ENCODE measurements at places on chromosomes 5 and 9.

DNA sequence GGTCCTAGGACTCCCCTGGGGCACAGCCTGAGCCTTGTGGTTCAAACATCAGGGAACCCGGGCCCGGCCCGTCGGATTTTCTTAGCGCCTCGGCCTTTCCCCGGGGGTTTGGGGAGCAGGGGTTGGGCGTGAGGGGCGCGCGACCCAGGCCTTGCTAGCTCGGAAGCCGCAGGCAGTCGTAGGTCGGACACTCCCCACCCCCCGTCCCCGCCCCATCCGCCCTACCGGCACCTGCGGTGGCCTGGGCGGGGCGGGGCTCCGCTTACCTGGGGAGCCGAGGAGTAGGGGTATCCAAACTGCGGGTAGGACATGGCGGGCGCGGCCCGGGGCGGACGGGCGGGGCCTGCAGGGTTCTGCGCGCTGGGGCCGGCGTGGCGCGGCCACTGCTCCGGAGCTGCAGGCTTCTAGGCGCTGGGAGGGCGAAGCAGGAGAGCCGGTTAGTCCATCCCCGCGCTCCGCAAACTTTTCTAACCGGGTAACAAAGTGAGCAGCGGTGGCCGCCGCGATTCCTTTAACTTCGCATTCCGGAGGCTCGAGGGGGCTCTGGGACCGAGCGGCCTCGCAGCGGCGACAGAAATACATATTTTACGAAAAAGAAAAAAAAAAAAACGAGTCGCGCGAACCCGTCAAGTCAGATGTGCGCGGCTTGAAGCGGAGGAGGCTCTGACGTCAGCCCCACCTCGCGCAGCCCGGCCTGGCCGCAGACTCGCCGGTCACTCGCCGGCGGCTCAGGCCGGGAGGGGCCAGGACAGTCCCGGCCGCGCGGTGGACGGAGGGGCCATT is at the start of gene IRX4:
Gene IRX4, minus strand, starts transcription at position 589 of the 783 bp plus-strand sequence. Its CDS starts 278 bp downstream, at position 311.
- DNase-seq: no peak

DNA sequence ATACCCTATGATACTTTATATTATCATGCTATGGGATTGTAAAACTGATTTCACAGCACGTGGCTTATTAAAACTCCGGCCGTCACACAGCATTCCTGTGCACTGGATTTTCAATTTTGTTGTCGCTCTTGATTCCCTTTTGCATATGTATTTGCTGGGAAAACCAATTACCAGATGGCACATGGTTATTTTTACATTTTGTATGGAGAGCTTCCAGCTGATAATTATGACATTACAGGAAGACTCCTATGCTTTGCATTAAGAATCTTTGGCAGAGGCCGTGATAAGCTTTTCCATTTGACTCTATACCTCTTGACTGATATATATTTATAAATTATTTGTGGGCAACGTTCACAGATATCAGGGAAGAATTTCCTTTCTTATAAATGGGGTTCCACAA is 381.2 kb upstream of the RORB start:
- no peak for DNase-seq

DNA sequence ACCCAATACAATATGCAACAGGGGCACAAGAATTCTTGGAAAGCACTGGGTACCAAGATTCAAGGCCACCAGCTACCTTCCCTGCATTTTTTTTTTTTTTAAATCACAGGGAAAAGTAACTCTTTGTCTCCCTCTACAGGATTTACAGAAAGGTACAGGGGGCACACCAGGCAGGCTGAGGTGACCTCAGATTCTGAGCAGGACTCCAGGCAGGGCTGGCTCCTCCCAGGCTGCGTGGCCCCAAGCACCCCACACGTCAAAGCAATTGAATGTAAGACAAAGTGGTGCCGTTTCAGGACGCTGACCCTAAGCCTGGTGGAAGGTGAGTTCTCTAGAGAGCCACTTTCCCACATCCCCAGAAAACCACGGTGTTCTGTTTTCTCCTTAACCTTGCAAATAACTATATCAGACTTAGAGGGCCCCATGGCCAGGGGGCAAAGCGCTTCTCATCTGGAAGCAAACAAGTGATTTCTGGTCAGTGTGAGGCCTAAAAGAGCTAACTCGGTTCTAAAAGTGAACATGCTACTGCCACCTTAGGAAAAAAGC is 222.6 kb downstream of the ROR2 start:
- DNase-seq: no peak

DNA sequence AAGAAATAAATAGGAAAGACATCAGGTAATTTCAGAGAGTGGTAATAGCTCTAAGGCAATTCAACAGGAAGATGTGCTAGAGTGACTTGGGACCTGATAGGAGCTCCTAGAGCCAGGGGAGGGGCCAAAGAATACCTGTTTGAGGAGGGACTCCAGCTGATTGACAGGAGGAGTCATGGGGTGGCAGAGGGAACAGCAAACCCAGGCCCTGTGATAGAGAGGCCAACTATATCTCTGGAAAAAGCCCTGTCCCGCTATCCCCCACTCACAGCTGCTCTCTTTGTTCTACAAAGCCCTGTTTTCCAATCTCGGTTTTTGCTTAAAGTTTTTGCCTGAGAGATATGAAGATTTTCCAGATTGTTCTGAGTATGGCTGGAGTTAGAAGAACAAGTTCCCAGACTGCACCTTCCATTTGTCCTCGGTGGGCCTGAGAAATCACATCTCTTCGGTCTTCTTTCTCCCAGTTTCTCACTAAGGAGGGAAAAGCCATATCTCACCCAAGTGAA is 9.0 kb upstream of the NSD1 start:
- no peak for DNase-seq

DNA sequence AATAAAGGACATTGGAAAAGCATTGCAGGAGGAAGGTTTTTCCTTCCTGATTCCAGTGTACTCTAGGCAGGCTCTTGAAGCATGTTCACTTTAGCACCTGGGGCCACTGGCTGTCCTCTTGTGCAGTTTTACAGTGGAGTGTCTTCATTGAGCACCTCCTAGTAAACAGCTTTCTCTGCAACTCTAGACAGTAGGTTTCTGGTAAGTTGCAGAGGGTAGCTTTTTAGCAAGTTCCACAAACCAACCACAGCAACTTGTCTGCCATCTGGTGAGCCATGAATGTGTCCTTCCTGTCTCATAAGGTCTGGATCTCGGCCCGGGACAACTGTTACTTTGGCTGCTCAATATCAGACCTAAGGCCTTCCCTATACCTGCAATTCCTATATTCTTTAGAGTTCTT is 488.0 kb downstream of the MAN2A1 start:
- no peak for DNase-seq

GRCh38 chr9:134329576-134329855 is 3.3 kb downstream of the RXRA start:
- DNase-seq: no peak

DNA sequence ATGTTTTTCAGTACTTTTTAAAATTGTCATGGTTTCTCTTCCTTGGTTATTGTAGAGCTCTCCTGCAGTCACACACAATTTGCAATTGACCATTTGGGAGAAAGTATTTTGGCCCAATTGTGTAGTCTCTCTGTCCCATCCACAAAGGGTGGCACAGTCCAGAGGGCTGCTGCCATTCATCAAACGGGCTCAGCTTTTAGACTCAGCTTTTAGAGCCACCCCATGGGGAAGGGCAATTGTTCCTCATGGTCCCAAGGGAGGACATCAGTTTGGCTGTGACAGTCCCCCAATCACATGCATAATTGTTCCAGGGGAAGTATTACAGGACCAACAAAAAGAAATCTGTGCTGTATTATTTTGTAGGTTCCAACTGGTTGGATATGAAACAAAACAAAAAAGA is 207.6 kb downstream of the ZNF462 start:
- no peak for DNase-seq

DNA sequence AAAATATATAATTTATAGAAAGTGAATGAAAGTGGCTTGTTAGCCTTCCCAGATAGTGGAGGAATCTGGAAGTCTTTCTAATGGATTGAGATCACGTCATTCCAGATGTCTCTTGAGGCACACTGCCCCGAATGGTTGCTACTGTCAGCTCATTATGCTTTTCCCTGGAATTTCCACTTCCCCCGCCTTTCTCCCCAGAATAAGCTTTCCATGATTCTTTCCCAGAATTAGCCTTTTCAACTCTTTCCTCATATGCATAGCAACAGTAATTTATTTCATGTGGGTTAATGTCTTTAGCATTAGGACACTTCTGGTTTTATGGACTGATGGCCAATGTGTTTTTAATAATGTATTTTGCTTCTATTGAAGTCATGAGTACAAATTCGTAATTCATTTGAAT is 81.5 kb downstream of the PALM2AKAP2 start:
- DNase-seq: no peak

DNA sequence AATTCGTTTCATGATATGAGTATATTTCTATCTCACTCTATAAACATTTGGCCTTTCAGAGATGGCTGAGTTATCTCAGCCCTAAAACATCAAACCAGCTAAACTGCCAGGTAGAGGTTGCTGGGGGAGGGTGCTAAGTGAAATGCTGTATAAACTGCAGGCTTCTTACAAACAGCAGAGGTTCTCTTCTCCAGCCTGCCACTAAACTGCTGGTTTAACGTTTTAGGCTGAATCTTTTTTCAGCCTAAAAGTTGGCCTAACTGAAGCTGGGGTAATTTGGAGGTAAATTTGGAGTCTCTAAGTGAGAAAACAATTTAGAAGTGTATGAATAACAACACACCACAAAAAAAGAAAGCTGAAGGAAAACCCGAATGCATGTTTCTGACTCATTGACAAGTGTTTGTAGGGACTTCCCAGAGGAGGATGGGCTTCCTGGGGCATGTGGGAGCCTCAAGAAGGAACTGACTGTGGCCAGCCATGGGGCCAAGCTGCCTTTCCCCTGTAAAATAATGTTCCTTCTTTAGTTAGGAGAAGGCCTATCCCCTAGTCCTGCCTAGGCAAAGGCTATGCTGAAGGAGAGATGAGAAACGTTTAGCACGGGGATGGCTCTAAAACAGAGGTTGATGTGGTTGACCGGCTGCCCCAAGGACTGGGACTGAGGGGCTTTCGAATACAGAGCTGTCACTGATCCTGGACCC is 44.3 kb downstream of the SLC28A3 start:
- peak; percentile 0 for DNase-seq

- no peak for DNase-seq
Observed at GRCh38 chr9:6894135-6894534, 136.4 kb downstream of the KDM4C start.

DNA sequence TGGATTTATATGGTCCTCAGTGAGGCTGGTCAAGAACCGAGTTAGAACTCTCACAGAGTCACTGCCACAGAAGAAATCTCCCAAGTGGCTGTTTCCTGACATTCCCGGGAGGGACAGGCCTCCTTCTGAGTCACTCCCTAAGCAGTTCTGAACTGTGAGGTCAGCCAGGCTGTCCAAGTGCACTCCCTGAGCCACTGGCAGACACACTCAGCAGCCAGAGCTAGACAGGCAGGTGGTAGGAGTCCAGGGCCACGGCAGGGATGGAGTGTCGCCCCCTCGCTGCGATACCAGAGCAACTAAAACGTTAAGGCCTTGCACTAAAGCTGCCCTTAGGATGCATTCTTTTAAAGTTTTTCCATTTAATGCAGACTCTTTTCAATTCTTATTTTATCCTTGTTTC is 3.4 kb downstream of the IL4 start:
- no peak for DNase-seq

GRCh38 chr5:92548346-92548745 is 1032.7 kb downstream of the NR2F1-AS1 start:
- DNase-seq: no peak

- no peak for DNase-seq
Observed at GRCh38 chr9:121388140-121388905, 18.3 kb upstream of the STOM start.

DNA sequence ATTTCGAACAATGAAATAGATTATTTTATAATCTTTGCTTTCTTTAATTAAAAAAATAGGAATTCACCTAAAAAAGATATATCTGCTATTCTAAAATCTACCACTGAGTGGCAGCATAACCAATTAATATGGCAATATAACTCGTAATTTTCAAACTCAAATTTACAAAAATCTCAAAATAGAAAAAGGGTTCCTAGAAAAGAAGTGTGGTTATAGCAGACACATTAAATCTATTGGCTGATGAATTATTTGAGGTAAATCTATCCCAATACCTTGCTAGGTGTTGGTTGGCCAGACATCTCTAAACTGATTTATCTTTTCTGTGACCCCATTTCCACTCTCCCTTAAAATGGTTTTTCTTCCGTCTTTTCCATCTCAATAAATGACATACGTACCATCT is 30.2 kb upstream of the NRG2 start:
- DNase-seq: no peak

- DNase-seq: no peak
Observed at GRCh38 chr5:1453613-1454012, 8.4 kb upstream of the SLC6A3 start.

DNA sequence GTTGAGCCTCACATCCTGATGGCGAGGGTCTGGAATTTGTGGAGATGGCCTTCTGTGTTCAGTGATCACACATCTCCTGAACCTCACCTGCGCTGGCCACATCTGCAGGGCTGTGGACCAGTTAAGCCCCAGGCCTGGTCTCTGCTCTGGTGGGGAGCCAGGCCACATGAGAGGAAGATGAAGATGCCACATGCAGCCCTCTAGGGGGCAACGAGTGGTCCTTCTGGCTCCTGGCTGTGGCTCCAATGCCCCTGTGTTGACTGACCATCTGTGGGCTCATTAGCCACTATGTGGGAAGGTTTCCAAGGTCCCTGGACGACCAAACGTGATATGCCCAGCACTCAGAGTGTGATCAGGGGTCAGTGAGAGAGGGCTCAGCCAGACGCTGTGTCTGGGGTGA is 203.0 kb downstream of the HSPA4 start:
- no peak for DNase-seq

- DNase-seq: no peak
Observed at GRCh38 chr5:33072726-33073125, 361.6 kb downstream of the NPR3 start.

DNA sequence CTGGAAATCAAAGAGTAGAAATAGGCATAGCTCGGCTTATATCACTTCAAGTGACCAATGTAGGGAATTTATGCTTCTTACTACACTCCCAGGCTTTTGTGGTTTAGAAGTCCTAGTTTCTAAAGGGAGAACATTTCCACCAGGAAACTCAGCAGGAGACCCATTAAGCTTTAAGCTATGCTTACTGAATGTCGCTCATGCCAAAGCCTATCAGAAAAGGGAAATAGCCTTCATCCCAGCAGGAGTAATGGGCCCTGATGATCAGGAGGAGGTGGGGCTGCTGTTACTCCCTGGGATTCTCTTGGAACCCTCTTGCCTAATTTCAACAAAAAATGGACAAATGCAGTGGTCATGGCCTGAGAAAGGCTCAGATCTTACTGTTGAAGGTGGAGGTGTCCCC is 54.5 kb upstream of the SEMA6A start:
- DNase-seq: no peak

- no peak for DNase-seq
Observed at GRCh38 chr9:130181678-130182380, 9.6 kb downstream of the NCS1 start.

- DNase-seq: no peak
Observed at GRCh38 chr9:135816651-135816970, 90.7 kb downstream of the CAMSAP1 start.

- no peak for DNase-seq
Observed at GRCh38 chr9:127144670-127145445, 22.4 kb upstream of the ANGPTL2 start.
